Kidney epithelial cell (primary cell): ENCODE measurements at places on chromosomes 4 and X. TPM values are rescaled to one million over a fixed set of nuclear protein-coding genes. Genes with fewer than 3 reads are reported as not detected.

Gene SRPK3
- total RNA-seq, result 0.08 and 0.27 TPM in 2 replicates

Gene PASD1
- total RNA-seq, result not detected in 2 replicates

Gene MAGEA2B
- not detected in 2 replicates for total RNA-seq

Gene IL13RA1
- total RNA-seq, result 32.0 and 38.6 TPM in 2 replicates

Gene COL4A5
- total RNA-seq, result 17.8 and 23.8 TPM in 2 replicates

Gene PPARGC1A
- 3.3 and 14.4 TPM in 2 replicates for total RNA-seq

DNA sequence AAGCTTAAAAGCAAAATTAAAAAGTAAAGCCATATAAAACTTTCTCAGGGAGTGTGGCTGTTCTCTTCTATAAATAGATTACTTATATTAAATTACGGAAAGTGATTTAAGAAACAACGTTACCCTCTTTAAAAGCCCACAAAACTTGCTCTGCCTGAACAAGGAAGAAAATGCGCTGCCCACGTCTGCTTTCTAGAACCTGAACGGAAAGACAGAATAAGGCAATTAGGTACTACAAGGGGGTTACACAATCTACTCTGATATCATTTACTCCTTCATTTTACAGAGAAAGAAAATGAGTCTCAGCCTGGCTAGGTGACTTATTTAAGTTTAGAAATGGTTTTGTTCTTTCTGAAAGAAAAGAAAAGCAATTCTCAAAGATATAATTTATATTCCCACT, 147.2 kb downstream of the RNF150 start:
- no peak for DNase-seq
